GM04503 (cell line): ENCODE measurements at places on chromosomes 16 and 17.

DNA sequence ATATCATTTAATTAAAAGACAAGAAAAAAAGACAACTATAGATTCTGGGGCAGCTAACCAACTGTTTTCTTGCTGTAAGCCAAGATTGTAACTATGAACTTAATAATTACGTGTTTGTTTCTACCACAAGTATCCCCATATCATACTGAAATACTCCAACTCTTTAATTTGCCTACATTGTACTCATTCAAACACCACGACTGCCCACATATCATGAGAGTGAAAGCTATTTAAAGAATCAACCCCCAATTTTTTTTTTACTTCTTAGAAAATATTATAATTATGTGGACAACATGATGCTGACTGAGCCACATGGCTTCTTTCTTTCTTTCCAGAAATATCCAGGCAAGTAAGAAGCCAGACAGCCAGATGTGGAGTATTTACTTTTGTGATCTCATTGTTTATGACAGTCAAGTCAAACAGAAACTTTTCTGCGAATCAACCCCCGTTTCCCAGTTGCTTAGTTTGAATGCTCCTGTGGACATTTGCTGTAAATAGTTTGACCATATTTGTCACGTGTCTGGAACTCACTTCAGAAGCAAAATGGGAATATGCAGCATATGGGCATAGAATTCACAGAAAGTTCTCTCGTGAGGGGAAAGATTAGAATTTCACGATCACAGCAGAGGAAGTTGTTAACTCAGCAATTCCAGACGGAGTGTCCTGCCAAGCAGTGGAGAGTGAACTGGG is 126.8 kb upstream of the PSMD7 start:
- no peak for DNase-seq

DNA sequence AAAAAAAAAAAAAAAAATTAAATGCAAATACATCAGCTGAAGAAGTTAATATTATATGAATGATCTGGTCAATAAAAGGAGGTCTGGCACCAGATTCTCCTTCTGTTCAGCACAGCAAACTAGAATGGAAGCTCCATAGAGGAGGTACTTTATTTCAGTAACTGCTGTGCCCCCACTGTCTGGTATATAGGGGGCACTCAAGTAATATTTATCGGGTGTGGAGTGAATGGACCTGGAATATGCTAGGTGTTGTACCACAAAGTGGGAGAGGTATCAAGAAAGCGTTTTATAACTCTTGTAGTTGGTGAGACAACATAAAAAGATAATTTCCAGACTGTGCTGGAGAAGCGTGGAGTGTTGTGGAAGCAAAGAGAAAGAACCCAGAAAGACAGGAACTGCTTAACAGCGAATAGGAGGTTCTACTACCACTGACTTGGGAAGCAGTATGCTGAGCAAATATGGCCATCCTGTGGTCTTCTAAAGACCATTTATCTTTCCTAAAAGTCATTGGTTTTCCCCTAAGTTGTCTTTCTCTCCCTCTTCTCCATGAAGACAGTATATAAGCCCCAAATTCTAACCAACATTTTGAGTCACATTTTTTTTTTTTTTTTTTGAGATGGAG is 12.2 kb upstream of the PRKCA start:
- DNase-seq = no peak

DNA sequence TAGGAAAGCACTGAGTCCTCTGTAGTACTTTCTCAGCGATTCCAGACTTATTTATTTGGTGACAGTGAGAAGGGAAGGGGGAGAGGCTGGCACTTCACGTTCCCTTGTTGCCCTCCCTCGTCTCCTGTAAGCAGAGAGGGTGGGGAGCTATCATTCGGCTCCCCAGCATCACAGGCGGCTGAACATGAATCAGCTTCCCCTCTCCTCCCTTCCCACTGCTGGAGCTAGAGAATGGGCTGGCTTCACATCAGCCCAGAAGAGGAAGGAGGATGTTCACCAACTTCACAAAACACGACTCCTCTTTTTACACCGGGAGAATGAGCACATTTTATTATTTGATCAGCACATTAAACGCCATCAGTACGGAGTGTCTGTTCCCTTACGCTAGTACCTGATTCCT is 6.7 kb upstream of the CMIP start:
- DNase-seq = no peak

DNA sequence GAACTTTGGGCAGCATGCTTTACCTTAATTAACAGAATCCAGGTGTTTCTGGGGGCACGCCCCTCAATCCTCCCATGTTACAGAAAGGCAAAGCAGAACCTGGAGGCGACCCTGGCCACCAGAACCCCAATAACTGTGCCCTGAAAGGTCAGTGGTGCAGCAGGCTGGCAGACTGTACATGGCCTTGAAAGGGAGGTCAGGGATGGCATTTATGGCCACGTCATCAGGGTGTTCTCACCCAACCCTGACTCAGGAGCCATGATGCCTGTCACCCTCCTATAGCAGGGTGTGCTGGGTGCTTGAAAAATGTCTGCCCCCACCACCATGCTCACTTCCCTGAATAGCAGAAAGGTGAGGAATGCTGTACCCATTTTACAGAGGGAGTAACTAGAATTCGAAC is 177.7 kb downstream of the TMEM132E start:
- no peak for DNase-seq
